ENCODE measurements at places on chromosomes 5 and 9.

DNA sequence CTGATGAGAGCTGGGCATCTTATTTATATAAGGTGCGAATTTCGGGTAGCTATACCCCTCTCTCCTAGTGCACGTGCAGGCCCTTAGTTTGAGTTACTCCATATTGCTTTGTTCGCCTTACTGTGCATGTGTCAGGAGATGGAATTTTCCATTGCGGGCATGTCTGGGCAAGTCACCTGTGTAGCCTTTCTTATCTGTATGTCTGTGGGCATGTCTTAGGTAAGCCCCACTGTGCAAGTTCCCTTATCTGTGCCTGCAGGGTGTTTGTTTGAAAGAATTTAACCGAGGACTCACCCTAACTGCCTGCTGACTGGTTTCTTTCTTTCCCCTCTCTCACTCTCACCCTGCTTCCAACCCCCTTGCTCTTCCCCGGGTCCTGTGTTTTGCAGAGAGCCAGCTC is 140.7 kb upstream of the RANBP3L start:
- DNase-seq = no peak

DNA sequence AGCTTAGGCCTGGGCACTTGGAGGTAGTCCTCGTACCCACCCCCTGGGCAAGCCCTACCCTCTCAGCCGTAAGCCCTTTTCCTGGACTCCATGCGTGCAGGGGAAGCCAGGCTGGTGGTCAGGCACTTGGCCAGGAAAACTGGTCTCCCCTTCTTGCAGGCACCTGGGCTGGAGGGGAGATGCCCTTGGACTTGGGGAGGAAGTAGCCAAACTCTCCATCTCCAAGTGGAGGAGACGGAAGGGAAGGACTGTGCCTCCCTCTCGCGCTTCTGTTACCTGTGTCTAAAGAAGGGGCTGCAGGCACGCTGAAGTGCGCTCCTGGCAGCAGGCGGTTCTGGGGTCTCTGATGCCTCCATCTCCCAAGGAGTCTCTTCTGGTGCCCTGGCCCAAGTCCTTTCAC is 283.9 kb downstream of the PBX3 start:
- no peak for DNase-seq

DNA sequence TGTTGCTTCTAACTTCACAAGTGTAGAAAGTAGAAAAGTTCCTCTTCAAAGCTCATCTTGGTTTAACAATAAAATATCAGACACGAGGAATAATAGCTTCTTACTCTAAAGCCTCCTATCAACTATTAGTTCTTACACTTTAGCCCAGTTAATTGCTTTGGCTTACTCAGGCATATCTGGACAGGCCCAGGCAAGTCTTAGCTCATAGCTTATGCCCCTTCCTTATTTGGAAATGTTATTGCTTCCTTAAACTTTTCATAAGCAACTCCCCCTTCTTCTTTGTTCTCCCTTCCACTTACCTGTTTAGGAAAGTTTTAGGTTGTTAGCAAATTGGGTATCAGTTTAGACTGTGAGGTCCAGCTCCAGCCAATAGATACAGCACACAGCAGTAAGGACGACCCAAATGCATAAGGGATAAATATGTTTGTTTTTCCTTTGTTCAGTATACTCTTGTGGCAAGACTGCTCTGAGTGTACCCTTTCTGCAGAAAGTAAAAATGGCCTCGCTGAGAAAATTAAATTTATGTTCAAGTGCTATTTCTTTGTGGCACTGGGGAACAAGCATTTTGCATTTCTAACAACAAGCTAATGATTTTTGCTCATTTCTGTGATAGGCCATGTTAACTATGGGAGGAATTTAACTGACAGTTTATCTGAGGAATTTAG is 162.1 kb downstream of the SMC2 start:
- DNase-seq = no peak

DNA sequence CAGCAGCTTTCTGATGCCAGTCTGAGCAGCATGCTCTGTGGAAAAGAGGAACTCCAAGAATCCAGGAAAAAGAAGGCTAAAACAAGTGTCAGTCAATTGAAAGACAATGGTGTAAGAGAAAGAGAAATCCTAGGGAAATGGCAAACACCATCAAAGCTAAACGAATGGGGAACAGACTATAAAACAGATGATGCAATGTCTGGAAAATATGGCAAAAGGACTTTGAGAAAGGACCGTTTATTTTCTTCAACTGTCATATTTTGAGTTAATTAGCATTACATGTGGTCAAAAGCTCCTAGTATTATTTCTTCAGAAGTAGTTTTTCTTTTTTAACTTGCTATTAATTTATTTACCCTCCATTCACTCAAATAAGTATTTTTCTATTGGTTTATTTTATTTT is 465.2 kb downstream of the LRRC70 start:
- no peak for DNase-seq

- peak; percentile 3 for DNase-seq
Observed at GRCh38 chr5:82749461-82749820, 327.8 kb downstream of the TMEM167A start.

- no peak for DNase-seq
Observed at GRCh38 chr5:38600329-38601045, 44.0 kb upstream of the LIFR start.

DNA sequence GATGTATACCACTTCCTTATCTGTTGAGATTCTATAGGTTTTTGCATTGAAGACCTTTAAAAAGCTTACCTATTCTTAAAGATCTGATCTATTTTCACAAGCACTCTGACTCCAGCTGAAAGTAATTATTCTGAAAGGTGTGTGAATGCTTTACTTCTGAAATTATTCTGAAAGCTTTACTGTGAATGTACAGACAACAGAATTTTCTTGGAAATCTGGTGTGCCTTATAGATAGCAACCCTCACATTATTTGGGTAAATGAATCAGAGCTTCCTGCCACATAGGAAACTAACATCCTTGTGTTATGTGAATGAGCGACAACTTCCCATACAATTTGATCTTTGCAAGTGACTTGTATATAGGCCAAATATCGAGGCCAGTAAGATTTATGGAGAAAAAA is 6.5 kb downstream of the CDO1 start:
- no peak for DNase-seq

DNA sequence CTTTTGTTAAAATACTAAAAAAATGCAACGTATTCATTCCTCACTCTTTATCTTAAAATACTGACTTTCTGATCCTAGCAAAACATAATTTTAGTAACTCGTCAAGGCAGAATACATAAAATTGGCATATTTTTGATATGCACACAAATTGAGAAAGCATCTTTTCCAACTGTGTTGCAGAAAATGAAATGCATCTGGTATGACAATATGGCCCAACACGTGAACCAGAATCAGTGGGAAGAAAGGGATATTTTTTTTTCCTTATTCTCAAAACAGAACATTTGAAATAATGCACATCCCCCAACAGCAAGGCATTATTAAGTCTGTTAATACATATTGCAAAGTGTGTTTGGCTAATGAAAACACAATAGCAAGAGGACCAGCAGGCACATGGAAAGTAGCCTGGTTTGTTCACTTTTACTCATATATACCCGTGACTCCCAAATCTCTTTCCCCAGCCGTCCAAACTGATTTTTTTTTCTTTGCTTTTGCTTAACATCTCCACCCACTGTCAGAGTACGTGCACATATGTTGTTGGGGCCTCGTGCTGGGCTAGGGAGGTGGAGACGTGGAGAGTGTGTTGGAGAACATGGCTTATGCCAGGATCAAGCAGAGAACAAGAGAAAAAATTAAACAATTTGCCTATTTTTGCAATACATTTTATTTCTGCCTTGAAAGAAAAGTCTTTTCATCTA is 4.3 kb downstream of the MCTP1 start:
- DNase-seq = no peak

GRCh38 chr9:19085295-19085694 is 17.4 kb downstream of the HAUS6 start:
- DNase-seq = no peak

- no peak for DNase-seq
Observed at GRCh38 chr9:125153712-125154367, 10.5 kb upstream of the SCAI start.

DNA sequence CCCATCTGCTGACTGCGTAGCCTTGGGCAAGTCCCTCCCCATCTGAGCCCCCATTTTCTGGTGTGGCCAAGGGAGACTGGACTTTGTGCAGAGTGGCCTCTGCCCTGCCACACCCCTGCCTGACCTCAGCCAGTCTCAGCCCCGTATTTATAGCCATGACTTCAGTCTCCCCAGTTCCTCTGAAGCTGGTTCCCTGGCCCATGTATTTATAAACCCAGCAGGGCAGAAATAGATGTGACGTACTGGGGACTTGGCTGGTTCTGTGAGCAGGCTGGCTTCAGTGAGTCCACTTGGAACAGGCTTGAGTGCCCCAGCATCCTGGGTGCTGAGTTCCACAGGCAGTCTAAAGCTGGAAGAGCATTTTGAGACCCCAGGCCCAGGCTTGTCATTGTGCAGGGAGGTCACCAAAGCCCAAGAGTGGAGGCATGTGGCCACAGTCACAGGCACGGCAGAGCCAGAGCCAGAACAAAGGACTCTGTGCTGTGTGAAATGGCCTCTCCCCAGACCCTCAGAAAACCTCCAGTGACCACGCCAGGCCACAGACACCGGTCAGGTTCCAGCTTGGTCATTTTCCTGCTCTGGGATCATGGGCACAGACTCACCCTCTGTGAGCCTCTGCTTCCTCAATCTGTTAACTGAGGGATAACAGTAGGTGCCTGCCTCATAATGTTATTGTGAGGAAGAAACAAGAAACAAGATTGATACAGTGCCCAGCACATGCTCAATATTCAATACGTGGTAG is 30.4 kb upstream of the SYNPO start:
- DNase-seq = no peak

GRCh38 chr9:19288081-19288480 is 57.6 kb downstream of the DENND4C start:
- no peak for DNase-seq

DNA sequence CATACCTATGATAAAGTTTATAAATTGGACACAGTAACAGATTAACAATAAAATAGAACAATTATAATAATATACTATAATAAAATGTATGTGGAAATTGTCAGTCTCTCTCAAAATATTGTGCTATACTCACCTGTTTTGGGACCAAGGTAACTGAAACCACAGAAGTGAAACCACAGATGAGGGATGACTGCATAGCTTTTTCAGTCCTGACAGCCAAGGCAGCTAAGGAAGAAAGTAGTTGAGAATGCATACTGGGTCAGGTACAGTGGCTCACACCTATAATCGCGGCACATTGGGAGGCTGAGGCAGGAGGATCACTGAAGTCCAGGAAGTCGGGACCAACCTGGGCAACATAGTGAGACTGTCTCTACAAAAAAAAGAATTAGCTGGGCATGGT is 8.9 kb downstream of the SRP19 start:
- DNase-seq = no peak

- no peak for DNase-seq
Observed at GRCh38 chr5:2254406-2254805, 371.7 kb upstream of the IRX4 start.

DNA sequence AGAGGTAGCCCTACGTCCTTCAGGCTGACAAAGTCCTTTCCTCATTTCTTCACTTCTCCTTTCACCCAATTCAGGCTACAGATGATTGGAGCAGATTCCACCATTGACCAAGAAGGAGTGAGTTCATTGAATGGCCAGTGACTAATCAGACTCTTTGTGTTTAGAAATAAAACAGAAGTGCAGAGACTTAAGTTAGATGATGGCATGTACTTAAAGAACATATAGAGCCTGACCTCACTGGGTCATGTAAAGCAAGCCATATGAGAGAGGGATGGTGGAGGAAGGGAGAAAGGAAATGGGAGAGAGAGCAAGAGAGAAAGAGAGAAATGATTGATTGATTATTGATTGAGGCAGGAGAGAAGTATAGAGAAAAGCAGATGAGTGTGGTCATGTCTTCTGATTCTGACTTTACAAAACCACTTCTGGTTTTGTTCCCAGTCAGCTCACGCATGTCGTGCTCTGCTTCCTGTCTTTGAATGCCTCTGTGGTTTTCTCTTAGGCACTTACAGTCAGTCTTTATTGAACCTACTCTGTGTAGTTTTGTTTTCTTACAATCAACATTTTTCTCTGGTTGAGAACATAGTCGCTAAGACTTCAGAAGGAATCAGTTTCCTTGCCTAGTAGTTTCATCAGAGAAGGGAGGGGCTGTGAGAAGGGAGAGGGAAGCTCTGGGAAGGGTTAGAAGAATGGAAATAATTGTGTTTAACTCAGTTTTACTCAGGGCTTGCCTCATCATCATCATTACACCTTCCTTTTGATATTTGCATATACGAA is 149.2 kb upstream of the KLF9 start:
- DNase-seq = no peak

GRCh38 chr5:109225716-109226625 is 183.8 kb downstream of the PJA2 start:
- DNase-seq = no peak

All from hippocampal formation (tissue), 2 donors.